Pulmonary artery endothelial cell (primary cell): ENCODE measurements at places on chromosomes 13 and 19. TPM values are rescaled to one million over a fixed set of nuclear protein-coding genes. Genes with fewer than 3 reads are reported as not detected.

The ZNF99 gene
- not detected in 2 replicates for total RNA-seq

The MICOS13 gene
- total RNA-seq, result 26.1 and 60.3 TPM in 2 replicates

The PSG11 gene
- total RNA-seq, result not detected in 2 replicates

GRCh38 chr13:46751811-46752635 is 44.9 kb downstream of the ESD start:
- no peak for DNase-seq

DNA sequence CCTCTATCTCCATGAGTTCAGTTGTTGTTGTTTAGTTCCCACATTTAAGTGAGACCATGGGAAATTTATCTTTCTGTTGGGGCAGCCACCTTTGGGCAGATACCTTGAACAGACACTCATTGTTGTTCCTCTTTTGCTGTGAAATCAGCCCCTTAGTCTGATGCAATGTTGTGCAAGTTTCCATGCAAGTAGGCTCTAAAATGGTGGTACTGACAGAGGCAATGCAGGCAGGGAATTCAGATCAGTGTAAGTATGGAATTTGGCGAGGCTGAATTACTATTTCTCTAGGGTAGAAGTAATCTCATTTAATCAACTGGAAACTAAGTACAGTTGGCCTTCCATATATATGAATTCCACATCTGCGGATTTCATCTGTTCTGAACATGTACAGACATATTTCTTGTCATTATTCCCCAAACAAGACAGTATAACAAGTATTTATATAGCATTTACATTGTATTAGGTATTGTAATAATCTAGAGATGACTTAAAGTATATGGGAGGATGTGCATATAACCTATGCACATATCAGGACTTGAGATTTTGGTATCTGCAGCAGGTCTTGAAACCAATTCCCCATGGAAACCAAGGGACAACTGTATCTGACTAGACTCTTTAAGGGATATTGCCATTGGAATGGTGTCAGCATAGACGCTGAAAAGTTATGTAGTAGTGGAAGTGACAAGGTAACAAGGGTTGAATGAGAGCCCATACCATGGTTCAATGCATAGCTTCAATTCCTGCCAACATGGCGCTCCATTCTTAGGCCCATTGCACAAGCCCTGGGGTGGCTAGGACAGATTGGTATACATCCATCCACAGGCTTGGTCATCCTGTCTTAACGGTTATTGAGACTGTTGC is 281.5 kb upstream of the HTR2A start:
- DNase-seq, result no peak

DNA sequence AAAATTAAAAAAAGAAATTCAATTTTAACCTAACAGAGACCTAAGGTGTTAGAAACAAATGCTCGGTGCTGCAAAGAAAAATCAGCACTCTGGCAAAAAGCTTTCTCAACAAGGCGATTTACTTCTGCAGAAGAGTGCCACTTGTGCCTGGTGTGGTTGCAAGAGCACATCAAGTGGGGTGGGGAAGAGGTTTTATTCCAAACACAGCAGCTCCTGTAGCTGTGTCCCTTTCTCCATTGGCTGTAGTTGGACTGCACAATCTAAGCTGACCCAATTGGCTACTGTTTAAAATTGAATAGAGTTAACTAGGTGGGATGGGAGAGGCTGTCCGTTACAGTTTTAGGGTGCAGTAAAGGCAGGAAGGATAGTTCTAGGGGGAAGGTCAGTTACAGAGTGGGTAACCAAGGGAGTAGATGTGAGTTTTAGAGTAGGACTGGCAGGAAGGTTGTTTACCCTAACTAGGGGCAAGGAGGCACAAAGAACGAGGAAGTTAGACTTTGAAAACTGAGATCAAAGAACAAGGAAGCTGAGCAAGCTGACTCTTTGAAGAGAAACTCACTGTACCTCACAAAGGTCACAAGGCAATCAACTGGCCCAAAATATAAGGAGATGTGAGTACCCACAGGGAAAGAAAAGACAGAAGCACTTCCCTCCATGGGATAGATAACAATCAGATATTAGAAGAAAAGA is 145.7 kb downstream of the LIG4 start:
- DNase-seq, result no peak

DNA sequence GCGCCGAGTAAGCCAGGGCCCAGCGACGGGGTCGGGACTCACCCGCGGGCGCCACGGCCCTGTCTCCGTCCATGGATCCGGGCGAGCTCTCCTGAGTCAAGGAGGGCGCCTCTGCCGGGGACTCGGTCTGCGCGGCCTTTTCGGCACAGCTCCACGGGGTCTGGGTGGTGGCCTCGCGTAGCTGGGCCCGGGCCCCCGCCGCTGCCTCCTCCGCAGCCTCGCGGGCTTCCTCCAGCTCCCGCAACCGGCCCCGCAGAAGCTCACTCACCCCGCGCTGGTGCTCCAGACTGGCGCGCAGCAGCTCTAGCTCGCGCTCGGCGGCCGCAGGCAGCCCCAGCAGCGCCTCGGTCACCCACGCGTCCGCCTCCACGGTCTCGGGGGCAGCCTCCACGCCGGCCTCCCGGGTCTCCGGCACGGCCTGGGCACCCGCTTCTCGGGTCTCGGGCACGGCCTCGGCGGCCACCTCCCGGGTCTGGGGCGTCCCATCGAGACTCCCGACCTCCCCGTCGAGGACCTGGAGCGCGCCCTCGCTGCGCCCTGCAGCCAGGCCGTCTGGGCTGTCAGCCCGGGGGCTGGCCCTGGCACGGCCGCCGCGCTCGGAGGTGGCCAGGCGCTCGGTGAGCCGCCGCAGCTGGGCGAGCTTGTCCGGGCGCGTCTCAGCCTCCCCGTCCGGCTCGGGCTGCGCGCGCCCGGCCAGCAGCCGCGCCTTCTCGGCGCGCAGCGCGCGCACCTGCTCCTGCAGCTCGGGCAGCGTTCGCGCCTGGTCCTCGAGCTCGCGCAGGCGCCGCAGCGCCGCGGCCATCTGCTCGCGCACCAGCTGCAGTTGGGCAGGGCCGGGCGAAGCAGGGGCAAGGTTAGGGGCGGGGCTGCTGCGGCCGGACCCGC is 8.4 kb downstream of the KANK3 start:
- peak; percentile 65 for DNase-seq
